ENCODE measurements at places on chromosomes 4 and X. TPM values are rescaled to one million over a fixed set of nuclear protein-coding genes. Genes with fewer than 3 reads are reported as not detected.

DNA sequence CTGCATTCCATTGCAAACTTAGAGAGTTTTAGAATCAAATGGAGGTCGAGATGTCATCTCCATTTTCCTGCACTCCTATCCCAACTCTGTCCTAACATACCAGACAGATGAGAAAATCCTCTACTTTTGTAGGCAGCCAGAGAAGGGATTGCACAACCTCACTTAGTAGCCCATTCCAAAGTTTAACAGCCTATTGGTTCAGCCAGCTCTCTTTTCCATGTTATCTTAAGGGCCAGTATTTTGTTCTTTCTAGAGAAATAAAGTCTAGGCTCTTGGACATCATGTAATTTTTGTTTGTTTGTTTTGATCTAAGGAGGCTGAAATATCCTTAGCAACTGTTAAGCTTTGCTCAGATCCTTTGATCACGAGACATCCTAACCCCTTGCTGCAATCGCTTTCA, 173.0 kb downstream of the COX18 start:
- no peak for DNase-seq

- DNase-seq = no peak
Measured at GRCh38 chr4:1315306-1315705, 25.6 kb downstream of the MAEA start.

The RAI2 gene
- 13.3 TPM for polyA plus RNA-seq

DNA sequence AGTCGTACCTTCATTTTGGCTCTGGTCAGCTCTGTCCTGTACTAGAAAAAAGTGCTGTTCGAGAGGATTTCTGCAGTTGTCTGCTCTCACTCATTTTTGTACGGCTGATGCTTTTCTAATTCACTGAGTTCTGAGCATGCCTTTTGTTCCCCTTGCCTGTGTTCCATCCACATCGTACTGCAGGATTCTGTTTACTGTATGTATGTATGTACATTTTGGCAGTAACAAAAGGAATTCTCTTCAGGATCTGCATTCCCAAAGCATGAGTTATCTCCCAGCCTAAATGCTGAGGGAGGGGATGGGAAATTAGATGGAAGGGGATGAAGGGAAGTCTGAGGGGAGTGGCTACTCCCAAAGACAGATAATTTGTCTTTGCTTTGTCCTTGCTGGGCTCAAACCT, 87.6 kb downstream of the GBA3 start:
- no peak for DNase-seq

GRCh38 chrX:135328421-135329005, 19.2 kb downstream of the ETDC start:
- DNase-seq = no peak

GRCh38 chr4:176875446-176875930, 82.8 kb upstream of the VEGFC start:
- no peak for DNase-seq

- peak; percentile 49 for DNase-seq
Measured at GRCh38 chr4:84582988-84583875, at the start of gene CDS1. Gene CDS1, plus strand, starts transcription at chr4:84583127. Its CDS starts 275 bp downstream, at chr4:84583402.

The COL4A6 gene
- polyA plus RNA-seq = 0.22 TPM

DNA sequence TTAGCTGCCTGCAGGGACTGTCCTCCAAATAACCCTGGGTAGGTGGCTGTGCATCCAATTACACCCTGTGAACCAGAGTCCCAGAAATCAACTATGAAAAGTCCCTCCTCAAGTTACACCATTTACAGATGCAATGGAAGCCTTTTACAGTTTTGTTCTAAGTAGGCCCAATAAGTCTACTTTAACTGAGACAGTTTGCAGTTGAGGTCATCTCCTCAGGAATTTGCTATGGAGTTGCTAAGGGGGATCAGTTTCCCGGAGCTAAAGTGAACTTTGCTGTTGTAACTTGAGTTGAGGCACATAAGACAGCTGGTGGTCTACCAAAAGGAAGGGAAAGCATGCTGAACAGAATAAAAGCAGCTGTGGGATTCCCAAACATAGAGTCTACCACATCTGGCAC, 121.6 kb upstream of the STK26 start:
- DNase-seq = no peak

The CWH43 gene
- not detected for polyA plus RNA-seq

The UBL4A gene
- 23.6 TPM for polyA plus RNA-seq

The MRFAP1 gene
- polyA plus RNA-seq = 191 TPM

- no peak for DNase-seq
Measured at GRCh38 chrX:120244395-120244734, 6.2 kb upstream of the ZBTB33 start.

GRCh38 chrX:114924856-114925255, 92.6 kb downstream of the IL13RA2 start:
- DNase-seq = no peak
